ENCODE measurements at places on chromosomes 11 and 22. TPM values are rescaled to one million over a fixed set of nuclear protein-coding genes. Genes with fewer than 3 reads are reported as not detected.

The MYEOV gene
- total RNA-seq: 98.4 TPM

- no peak for DNase-seq
- H3K4me3 ChIP-seq: no peak overlapping the region
- H3K27ac ChIP-seq: no peak overlapping the region
- H3K4me1 ChIP-seq: peaks cover 55% of the 10 kb centered on the region
- H3K36me3 ChIP-seq: peaks cover 32% of the 10 kb centered on the region
These were observed 61.0 kb upstream of the CRTAM start for GRCh38 chr11:122777343-122777742.

DNA sequence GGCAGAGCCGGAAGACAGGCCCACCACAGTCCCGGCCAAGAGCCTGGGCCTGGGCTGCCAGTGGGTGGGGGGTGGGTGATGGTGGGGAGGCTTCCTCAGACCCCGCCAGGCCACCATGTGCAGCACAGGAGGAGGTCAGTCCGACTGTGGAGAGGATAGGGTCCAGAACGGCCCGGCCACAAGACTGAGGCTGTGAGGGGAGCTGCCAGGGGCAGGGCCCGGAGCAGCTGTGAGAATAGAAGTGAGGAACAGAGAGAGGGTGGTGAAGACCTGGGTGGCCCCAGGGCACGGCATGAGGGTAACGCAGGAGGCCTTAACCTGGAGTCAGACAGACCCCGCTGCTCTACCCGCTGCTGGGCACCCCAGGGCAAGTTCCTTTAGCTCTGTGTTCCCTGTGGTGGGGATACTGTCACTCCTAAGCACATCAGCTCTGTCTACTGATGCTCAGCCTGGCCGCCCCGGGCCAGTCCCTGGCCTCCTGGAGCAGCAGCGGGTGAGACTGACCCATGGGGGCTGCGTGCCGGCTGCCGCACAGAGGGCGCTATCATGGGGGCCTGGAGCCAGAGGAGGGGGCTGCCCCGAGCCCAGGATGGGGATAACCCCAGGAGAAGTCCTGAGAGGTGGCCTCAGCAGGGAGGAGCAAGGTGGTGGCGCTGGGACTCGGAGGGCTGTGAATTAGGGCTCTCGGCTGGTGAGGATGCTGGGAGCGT is 1.7 kb downstream of the FERMT3 start:
- H3K4me3 ChIP-seq: no peak overlapping the region
- H3K27me3 ChIP-seq: no peaks in the 10 kb centered on the region
- DNase-seq: no peak
- H3K36me3 ChIP-seq: peaks cover 64% of the 10 kb centered on the region
- peak overlapping the region; percentile 50 for H3K27ac ChIP-seq

GRCh38 chr22:48960576-48960975 is 867.1 kb downstream of the BRD1 start:
- no peaks in the 10 kb centered on the region for H3K4me1 ChIP-seq
- no peak overlapping the region for H3K4me3 ChIP-seq
- H3K27ac ChIP-seq: no peak overlapping the region
- no peak for DNase-seq

DNA sequence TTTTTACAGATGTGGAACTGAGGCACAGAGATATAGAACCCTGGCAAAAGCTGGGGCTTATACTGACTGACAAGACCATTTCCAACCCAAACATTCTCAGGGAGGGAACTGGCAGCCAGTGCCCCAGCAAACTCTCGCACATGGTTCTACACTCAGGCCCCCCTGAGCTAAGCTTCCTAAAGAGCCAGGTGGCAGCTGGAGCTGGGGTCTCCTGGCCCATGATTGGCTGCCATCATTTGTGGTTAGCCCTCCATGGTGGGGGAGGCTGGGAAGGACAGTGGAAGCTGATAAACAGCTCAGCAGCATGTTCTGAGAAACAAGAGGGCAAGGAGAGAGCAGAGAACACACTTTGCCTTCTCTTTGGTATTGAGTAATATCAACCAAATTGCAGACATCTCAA is at the start of gene RAG1:
Gene RAG1 (plus strand): TSS at position 314 of the 400 bp plus-strand sequence. CDS start 5,298 bp downstream, outside the sequence.
- no peaks in the 10 kb centered on the region for H3K36me3 ChIP-seq
- no peak within 1 kb of the TSS for H3K4me3 ChIP-seq
- peaks cover 5% of the 10 kb centered on the region for H3K4me1 ChIP-seq
- DNase-seq: no peak
- peaks cover 59% of the 10 kb centered on the region for H3K27me3 ChIP-seq

DNA sequence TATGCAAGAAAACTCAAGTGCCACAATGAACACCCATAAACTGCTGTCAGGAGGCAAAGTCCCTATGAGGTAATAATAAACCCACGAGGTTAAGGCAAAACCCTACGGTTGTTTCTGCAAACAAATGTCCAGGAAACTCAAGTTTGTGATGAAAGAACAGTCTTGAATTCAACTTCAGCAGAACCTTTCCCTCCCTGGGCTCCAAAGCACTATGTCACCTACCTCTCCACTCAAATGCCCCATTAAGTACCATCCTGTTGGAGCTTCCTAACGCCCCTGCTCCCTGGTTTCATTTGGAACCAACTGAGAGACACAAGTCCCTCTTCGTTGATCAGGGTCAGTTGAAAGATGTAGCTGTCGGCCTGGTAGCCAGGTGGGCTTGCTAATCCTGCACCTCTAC is 2.6 kb upstream of the C11orf91 start:
- peaks cover 86% of the 10 kb centered on the region for H3K4me1 ChIP-seq
- H3K36me3 ChIP-seq: peaks cover 90% of the 10 kb centered on the region
- H3K27me3 ChIP-seq: no peaks in the 10 kb centered on the region
- H3K4me3 ChIP-seq: peak overlapping the region; percentile 24
- no peak for DNase-seq
- H3K27ac ChIP-seq: peak overlapping the region; percentile 94

GRCh38 chr11:18676803-18677202 is 21.8 kb upstream of the TMEM86A start:
- no peaks in the 10 kb centered on the region for H3K27me3 ChIP-seq
- no peak for DNase-seq
- peaks cover 8% of the 10 kb centered on the region for H3K4me1 ChIP-seq
- no peak overlapping the region for H3K27ac ChIP-seq

GRCh38 chr11:33658195-33658900 is 42.3 kb downstream of the C11orf91 start:
- no peak for DNase-seq
- no peak overlapping the region for H3K27ac ChIP-seq
- no peaks in the 10 kb centered on the region for H3K27me3 ChIP-seq
- H3K4me1 ChIP-seq: no peaks in the 10 kb centered on the region
- H3K36me3 ChIP-seq: peaks cover 5% of the 10 kb centered on the region

Data from Calu3 (cell line).